ENCODE measurements at places on chromosomes 13 and 19.

GRCh38 chr19:38514812-38515633 lies 81.5 kb downstream of the RYR1 start:
- peak; percentile 85 for DNase-seq

GRCh38 chr19:2047449-2048103 lies 3.5 kb downstream of the MKNK2 start:
- no peak for DNase-seq

GRCh38 chr19:17951990-17952976 lies 14.6 kb upstream of the KCNN1 start:
- no peak for DNase-seq

GRCh38 chr19:12555456-12555930 lies 4.2 kb upstream of the ZNF564 start:
- no peak for DNase-seq

DNA sequence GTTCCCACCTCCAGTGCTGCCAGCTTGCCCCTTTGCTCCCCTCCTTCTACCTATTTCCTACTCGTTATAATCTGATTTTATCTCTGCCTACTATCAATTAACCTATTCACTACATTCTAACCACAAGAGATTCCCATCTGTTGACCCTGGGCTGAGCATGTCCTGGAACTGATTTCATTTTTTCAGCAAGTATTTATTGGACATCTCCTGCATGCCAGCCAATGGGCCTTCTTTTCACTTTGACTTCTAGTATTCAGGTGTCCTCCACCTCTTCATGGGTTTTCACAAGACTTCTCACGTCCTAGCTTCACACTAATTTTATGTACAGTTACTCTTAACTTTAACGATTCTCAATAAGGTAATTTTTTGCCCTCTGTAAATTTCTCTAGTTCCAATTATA lies 282.7 kb upstream of the KLHL1 start:
- no peak for DNase-seq

- no peak for DNase-seq
Observed at GRCh38 chr13:110629735-110630134, 14.4 kb downstream of the NAXD start.

DNA sequence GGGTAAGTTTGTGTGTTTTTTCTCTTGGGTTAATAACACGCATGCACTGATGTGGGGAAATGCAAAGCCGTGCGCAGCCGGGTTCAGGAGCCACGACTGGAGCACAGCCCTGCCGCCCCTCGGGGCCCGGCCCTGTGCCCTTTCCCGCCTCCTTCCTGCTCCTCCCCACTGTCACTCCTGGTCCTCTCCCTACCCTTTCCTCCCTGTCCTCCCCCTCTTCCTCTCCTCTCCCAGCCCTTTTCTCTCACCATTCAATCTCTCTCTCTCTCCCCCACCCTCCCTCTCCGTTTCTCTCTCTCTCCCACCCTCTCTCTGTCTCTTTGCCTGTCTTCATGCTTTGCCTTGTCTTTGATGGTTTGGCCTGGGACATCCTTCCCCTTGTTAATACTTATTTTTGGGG lies 27.2 kb downstream of the PLEKHJ1 start:
- no peak for DNase-seq

DNA sequence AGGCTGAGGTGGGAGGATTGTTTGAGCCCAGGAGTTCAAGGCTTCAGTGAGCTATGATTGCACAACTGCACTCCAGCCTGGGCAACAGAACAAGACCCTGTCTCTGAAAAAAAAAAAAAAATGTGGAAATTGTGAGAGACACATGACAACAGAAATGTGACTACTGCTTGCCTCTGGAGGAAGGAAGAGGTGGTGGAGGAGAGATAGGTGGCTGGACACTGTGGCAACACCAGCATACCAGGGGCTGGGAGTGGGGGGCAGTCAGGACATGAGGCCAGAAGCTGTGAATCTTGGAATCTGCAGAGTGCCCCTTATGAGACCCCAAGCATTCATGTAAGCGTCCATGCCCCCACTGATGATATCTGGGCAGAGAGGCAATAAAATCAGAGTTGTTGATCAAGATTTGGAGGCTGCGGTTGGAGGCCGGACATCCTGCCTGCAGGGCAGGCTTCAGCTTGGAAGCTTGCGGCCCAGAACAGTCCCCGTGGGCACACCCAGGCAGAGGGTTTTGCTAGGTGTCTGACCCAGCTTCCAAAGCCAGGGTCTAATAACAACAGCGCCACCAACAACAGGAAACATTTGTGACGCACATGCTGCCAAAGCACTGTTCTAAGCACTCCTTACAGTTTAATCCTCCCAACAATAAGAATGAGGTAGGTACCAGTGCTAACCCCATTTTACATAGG lies 16.9 kb downstream of the FAM187B start:
- no peak for DNase-seq

DNA sequence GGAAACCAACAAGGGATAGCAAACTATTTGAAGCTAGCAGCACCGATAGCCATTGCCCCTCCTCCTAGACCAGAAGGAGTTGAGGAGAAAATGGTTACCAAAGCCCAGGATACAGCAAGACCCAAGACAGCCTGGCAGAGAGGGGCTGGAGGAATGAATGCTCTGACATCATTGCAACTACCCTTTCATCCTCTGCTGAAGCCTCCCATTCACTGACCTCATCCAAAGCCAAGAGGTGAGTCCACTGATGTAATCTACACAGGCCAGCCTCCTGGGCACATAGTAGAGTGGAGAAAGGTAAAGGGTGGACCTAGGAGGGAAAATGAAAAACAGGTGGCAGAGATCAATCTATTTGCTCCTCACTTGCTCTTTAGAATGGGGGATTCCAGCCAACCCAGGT lies 42.7 kb upstream of the ZNF780A start:
- no peak for DNase-seq

DNA sequence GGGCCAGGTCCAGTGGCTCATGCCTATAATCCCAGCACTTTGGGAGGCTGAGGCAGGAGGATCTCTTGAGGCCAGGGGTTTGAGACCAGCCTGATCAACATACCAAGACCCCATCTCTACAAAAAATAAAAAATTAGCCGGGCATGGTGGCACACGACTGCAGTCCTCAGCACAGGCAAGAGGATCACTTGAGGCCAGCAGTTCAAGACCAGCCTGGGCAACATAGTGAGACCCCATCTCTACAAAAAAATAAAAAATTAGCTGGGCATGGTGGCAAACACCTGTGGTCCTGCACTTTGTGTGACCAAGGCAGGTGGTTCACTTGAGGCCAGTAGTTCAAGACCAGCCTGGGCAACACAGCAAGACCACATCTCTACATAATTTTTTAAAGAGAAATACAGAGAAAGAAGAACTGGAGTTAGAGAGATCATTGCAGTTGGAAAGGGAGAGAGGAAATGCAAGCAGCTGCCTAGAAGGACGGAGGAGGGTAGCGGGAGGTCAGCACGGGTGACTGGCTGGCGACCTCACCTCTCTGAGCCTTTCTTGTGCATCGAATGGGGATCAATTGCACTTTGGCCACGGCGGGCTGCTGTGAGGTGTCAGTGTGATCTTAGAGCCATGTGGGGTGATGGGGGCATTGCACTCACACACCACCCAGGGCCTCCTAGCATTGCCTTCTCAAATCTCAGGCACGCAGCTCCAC lies 13.9 kb downstream of the BCAM start:
- no peak for DNase-seq

- no peak for DNase-seq
Observed at GRCh38 chr19:42088471-42089190, 12.7 kb downstream of the ZNF574 start.

- DNase-seq = peak; percentile 8
Observed at GRCh38 chr13:40230833-40231266, 435.6 kb downstream of the FOXO1 start.

DNA sequence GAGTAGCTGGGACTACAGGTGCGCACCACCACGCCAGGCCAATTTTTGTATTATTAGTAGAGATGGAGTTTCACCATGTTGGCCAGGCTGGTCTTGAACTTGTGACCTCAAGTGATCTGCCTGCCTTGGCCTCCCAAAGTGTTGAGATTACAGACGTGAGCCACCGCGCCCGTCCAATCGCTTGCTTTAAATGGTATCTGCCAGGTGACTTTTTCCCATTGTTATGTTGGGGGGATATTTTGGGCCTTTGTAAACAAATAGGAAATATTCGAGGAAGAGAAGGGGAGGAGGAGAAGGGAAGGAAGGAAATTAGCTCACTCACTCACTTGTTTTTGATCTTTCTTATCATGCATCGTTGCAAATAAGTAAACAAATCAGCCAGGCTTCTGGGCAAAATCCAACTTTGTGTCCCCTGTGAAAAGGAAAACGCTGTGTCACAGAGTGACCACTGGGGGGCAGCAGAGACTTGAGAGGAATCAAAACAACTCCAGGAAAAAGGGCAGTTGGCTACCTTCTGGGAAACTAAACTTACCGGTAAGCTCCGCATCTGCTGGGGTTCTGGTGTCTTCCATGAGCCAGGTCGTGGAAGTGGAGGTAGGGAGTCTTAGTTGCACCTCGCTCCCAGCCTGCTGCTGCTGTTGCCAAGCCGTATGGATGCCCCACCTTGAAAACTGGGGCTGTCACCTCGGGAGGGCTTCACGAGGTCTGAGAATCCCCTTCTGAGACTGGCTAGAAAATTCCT lies 9.3 kb upstream of the RANBP3 start:
- DNase-seq = peak; percentile 85

DNA sequence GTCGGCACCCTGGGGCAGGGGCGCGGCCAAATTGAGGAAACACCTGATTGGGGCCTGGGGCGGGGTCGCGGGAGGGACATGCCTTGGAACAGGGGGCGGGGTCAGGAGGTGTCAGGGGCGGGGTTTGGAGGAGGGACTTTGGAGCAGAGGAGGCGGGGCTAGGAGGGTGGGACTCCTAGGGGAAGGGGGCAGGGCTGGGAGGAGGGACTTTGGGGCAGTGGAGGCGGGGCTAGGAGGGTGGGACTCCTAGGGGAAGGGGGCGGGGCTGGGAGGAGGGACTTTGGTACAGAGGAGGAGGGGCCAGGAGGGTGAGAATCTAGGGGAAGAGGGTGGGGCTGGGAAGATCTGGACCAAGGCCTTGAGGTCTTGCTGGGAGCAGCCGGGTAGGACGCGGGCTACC lies 21.9 kb downstream of the GRIN2D start:
- peak; percentile 65 for DNase-seq

DNA sequence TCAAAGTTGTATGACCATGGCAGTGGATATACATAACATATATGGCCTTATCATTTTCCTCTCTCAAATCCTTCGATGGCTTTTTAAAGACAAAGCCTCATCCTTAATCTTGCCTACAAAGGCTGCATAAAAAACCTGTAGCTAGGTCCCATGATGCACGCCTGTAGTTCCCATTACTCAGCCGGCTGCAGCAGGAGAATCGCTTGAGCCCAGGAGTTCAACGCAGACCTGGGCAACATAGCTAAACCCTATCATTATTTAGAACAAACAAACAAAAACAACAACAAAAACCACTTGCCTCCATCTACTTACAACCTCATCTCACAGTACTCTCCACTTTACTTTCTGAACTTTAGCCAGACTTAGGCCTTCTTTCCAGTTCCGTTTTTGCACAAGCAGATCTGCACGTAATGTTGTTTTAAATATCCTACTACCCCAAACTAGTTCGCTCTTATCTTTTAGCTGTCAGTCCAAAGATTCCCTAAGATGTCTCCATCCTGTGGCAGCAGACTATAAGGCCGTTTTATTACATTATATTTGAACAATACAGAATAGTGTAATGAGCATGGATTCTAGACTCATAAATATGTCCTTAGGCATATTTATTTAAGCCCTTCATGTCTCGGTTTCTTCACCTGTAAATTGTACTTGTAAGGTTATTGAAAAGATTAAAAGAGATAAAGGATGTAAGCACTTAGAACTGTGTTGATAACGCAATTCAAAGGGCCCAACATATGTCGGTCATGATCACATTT lies 969 bp upstream of the POMP start:
- DNase-seq = no peak

GRCh38 chr13:42041684-42042035 lies 6.8 kb upstream of the DGKH start:
- DNase-seq = peak; percentile 64

- DNase-seq = no peak
Observed at GRCh38 chr19:57282011-57282643, 1.8 kb downstream of the ZNF460 start.
